ENCODE measurements at places on chromosomes 4 and X. TPM values are rescaled to one million over a fixed set of nuclear protein-coding genes. Genes with fewer than 3 reads are reported as not detected.

GRCh38 chrX:48752498-48752897, 9.0 kb upstream of the GLOD5 start:
- no peak for DNase-seq

GRCh38 chr4:130077275-130077674, 981.3 kb downstream of the C4orf33 start:
- DNase-seq = no peak

DNA sequence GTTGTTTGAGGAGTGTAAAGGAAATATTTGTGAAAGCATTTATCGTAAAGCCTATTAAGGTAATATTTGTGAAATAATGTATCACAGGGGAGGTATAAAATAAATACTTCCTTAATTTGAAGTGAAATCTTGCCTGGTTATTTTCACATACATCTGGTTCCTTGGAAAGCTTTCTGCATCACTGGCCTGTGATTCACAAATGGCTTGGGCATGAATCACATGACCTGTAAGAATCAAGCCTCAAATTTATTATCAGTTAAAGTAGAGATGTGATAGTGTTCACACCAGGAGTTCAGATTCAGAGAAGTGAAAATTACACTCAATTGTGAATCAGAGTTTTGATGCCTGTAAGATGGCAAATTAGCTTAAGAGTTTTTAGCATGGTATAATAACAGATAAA, 1911.4 kb downstream of the STIM2 start:
- DNase-seq = no peak

- no peak for DNase-seq
Observed at GRCh38 chr4:1448589-1449420, 42.6 kb upstream of the NKX1-1 start.

GRCh38 chrX:149010013-149010852, 494.9 kb downstream of the IDS start:
- DNase-seq = peak; percentile 18

GRCh38 chrX:2559124-2559523, 58.3 kb upstream of the DHRSX start:
- no peak for DNase-seq

DNA sequence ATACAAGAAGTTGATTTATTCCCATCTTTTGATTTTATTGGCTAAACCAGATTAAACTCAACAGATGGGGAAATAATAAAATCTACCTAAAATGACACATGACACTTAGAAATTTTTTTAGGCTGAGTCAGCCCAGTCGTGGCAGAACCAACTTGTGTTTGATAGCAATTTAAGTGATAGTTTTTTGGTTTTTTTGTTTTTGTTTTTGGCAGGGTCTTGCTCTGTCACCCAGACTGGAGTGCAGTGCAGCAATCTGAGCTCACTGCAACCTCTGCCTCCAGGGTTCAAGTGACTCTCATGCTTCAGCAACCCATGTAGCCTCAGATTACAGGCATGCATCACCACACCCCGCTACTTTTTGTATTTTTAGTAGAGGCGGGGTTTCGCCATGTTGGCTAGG, 370.3 kb upstream of the NOCT start:
- DNase-seq = peak; percentile 37

Gene ARMCX1
- polyA plus RNA-seq = 20.3 TPM

GRCh38 chr4:171583790-171584189, 229.4 kb upstream of the GALNTL6 start:
- DNase-seq = no peak

DNA sequence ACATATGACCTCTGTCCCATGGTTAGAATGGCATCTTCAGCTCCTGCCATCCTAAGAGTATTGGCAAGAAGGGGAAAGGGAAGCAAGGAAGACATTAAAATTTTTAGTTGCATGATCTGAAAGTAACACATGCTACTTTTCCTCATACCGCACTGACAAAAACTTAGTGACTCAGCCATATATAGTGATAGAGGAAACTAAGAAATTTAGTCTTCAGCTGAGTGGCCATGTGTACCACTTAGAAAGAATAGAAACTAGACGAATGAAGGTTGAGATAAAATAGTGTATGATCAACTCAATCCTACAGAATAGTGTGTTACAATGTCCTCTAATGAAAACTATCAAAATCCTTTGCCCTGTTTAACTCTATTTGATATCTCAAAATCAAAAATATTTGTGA, 164.1 kb downstream of the PPP3CA start:
- no peak for DNase-seq

Gene TMPRSS11F
- not detected for polyA plus RNA-seq

Gene DDX60
- 6.4 TPM for polyA plus RNA-seq

All from kidney (tissue), 22 donors.